Cerebellar nuclear complex (tissue), 1 donor: ENCODE measurements at places on chromosomes 16 and 17.

- DNase-seq = no peak
These were observed 11.4 kb upstream of the APOH start for GRCh38 chr17:66240630-66241029.

- DNase-seq = no peak
These were observed at the start of gene LITAF for GRCh38 chr16:11586856-11587642. Gene LITAF (minus strand): TSS chr16:11586919. CDS start chr16:11556730, 30,189 bp downstream.

DNA sequence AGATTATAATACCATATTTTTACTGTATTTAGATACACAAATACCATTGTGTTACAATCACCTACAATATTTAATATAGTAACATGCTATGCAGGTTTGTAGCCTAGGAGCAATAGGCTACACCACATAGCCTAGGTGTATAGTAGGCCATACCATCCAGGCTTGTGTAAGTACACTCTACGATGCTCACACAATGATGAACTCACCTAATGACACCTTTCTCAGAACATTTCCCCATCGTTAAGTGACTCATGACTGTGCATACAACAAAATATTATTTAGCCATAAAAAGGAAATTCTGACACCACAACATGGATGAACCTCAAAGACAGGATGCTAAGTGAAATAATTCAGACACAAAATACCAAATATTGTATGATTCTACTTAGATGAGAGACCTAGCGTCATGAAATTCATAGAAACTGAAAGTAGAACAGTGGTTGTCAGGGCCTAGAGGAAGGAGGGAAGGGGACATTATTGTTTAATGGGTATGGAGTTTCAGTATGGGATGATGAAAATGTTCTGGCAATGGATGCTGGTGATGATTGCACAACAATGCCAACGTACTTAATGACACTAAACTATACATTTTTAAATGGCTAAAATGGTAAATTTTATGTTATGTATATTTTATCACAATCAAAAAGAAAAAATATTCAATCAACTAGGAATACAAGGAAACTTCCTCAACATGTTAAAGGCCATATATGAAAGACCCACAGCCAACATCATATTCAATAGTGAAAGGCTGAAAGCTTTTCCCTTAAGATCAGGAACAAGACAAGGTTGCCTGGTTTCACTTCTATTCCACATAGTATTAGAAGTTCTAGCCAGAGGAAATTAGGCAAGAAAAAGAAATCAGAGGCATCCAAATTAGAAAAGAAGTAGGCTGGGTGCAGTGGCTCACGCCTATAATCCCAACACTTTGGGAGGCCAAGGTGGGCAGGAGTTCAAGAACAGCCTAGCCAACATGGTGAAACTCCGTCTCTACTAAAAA, 5.9 kb upstream of the C16orf87 start:
- DNase-seq = no peak

DNA sequence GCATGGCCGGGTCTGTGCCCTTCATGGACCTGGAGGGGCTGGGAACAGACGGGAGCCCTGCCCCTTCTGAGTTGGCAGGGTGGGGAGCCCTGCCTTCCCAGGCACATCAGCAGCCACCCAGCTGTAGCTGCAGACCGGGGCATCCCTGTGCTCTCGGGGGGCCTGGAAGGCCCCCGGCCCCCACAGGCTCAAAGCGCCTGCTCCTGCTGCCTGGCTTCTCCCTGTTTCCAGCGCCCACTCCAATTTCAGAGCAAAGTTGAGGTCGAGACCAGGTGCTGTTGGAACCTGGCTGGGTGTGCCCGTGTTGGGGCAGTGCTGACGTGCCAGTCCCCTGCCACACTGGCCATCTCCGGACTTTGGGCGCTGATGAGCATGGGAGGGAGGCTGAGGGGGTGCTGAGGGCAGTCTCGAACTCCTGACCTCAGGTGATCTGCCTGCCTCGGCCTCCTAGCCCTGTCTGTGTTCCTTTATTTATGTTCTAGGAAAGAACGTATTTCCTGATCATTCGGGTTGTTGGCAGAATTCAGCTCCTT, 4.9 kb upstream of the PRSS27 start:
- DNase-seq = no peak

- no peak for DNase-seq
These were observed 289.4 kb downstream of the SEC14L1 start for GRCh38 chr17:77429969-77430752.

- DNase-seq = no peak
These were observed 64.4 kb upstream of the CDH8 start for GRCh38 chr16:62100651-62101050.

- no peak for DNase-seq
These were observed 8.3 kb upstream of the CDH5 start for GRCh38 chr16:66358231-66358630.

DNA sequence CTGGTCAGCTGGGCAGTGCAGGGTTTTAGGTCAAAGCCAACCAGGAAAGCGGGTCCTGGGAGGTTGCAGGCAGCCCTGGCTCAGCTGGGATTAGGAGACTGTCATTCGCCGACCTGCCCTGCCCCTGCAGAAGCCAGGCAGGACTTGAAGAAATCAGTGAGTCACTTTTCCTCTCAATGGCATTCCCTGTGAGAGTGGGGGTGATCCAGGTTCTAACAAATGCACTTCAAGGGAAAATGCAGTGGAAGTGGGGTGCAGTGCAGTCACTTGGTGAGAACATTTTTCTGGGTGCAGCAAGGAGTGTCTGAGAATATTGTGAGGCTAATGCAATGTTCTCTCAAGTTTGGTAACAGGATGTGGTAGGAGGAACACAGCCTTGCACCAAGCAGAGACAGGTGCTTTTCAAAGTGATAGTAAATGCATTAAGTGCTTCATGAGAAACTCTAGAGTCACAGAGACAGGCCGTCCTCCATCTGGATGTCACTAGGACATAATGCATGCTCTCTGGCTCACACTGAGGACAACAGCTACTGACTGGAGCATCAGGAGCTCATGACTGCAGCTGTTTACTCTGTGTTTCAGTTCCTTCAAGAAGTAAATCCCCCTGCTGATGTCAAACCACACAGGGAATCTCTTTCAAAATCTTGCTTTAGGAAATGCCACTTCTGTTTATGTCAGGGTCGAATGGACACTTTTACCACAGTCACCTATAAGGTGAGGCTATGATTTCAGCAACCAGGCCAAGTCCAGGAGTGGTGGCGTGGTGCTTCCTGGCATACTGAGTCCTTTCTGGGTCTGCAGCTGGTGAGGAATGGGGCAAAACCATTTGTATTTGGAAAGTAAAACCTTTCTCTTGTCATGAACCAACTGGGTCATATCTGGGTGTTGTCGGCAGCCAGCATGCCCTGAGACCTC, 16.7 kb downstream of the CDK5R1 start:
- no peak for DNase-seq

- no peak for DNase-seq
These were observed 48.9 kb downstream of the MSI2 start for GRCh38 chr17:57305144-57305728.

GRCh38 chr17:18848501-18848900, 9.4 kb upstream of the PRPSAP2 start:
- DNase-seq = no peak

GRCh38 chr16:58906981-58907715, 173.0 kb upstream of the GOT2 start:
- no peak for DNase-seq

DNA sequence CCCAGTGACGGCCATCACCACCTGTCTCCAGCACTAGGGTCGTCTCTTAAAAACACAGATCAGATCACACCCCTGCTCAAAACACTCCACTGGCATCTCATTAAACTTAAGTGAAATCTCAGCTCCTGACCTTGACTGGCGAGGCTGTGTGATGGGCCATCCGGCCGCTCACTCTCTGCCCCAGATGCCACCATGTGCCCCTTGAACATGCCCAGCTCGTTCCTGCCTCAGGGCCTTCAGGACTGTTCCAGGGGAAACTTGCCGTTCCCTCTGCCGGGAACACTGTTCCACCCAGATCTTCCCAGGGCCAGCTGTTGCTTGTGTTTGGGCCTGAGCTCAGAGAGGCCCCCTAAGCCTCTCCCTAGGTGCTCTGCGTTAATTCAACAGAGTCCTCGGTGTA, 39.4 kb downstream of the RPH3AL start:
- DNase-seq = no peak

- DNase-seq = no peak
These were observed 2.9 kb downstream of the XPO6 start for GRCh38 chr16:28208824-28209223.

GRCh38 chr17:8835106-8835505, 32.4 kb downstream of the PIK3R6 start:
- DNase-seq = no peak

- DNase-seq = no peak
These were observed 17.2 kb upstream of the ALOX15 start for GRCh38 chr17:4658478-4659305.

DNA sequence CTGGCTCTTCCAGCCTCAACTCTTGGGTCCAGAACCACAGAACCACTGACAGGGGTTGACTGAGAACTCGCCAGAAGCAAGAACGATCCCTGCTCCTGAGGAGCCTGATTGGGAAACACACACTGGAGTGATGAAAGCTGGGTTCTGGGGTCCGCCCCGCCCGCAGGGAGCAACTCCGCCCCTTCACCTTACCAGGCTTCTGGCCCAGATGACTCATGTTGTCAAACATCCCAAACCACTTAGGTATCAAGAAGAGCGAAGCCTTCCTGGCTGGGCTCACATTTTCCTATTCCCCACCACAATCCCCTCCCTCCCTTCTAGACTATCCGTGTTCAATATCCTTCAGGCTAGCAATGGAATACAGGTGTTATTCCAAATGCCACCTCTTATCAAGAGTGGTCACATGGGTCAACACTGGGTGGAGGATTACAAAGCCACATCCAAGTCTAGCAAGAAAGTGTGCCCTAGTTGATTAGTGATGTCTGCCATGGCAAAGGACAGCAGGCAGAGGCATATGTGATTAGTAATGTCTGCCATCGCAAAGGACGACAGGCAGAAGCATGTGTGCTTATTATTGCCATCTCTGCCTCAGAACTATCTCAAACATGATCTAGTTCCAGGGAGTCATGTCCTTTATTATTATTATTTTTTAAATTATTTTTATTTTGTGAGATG, 70.5 kb downstream of the TIMM22 start:
- no peak for DNase-seq

- no peak for DNase-seq
These were observed 14.3 kb downstream of the GDPD1 start for GRCh38 chr17:59234631-59235030.

- DNase-seq = no peak
These were observed 487 bp downstream of the TSR1 start for GRCh38 chr17:2335726-2336214.

DNA sequence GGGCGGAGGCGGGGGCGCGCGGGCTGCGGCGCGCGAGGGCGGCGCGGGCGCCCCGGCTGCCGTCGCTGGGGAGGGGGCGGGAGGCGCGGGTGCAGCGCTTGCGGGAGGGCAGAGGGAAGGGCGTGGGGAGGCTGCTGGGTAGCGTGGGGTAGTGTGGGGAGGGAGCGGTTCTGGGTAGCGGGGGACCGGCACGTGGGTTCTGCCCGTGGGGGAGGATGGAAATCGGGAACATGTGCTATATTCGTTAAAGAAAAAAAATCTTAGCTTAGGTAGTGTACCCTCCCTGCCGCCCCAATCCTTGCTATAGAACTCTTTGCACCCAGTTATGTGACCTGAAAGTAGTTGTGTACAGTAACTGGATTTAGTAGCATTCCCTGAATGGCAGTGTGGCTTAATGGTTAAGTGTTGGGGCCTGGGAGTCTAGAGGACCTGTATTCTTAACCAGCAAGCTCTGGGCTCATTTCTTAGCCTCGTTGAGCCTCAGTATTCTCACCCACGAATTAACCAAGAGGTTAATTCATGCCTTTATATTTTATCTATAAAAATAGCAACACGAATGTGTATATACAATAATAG, 646 bp downstream of the RABEP1 start:
- no peak for DNase-seq

- no peak for DNase-seq
These were observed 13.0 kb downstream of the GPR142 start for GRCh38 chr17:74380086-74380958.

DNA sequence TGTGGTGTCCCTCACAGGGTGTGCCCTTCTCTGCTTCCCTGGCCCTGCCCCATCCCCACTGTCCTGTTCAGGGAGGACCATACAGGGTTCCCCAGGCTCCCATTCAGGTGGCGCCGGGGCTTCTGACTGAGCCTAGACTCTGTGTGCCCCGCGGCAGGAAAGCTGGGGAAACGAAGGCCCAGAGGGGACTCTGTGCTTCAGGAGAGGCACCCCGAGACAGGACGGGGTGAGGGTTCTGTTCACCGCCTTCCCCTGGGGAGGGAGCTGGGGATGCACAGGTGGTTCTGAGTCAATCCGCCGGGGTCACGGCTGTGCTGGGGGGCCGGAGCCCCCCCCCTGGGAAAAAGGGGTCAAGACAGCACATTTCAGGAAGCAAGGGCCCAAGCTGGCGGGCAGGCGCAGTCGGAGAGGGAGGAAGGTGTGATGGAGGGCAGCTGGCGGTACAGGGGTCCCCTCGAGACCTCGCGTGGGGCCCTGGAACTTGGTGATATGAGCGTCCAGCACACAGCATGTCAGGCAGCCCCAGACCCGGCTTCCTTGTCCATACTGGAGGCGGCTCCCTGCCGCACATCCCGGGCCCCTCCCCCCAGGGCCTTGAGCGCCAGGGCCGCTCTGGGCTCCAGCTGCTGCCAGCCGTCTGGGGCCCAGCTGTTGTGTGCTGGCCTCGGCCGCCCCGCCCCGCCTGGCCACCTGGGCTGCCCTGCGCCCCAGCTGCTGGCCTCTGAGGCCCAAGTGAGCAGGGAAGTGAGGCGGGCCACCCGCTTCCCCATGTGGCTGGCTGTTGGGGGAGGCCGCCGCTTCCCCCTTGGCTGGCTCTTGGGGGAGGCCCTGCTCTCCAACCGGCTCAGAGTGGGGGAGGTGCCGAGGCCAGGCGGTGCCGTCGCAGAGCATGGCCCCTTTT, 5.6 kb upstream of the NOTUM start:
- no peak for DNase-seq

- DNase-seq = no peak
These were observed 7.3 kb upstream of the ZDHHC7 start for GRCh38 chr16:85018529-85019236.

GRCh38 chr16:48591976-48592375, 18.0 kb downstream of the N4BP1 start:
- no peak for DNase-seq

GRCh38 chr16:83842756-83843507, 35.2 kb downstream of the HSBP1 start:
- no peak for DNase-seq

- no peak for DNase-seq
These were observed 20.7 kb downstream of the ADAP2 start for GRCh38 chr17:30942308-30943079.

- no peak for DNase-seq
These were observed 294.9 kb downstream of the MAP2K6 start for GRCh38 chr17:69709441-69709840.

DNA sequence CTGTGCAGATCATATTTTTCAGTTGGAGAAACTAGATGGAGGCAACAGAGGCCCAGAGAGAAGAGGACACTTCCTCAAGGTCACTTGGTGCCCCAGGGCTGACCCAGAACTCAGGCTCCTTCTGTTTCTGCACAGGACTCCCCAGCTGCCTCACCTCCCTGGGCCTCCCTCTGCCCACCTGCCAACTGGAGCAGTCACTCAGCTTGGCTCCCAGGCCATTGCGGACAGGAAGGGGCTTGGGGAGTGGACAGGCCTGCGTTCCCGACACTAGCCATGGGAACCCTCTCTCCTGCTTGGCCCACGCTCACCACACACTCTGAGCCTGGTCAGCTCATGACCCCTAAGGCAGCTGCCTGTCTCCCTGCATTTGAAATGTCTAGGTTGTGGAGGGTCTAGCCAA, 78.1 kb upstream of the BRD7 start:
- no peak for DNase-seq
